Mononuclear cell (primary cell): ENCODE measurements at places on chromosomes 3 and 15. TPM values are rescaled to one million over a fixed set of nuclear protein-coding genes. Genes with fewer than 3 reads are reported as not detected.

Gene GMPS
- total RNA-seq = 43.6 TPM

Gene PSTPIP1
- total RNA-seq = 55.7 TPM

Gene ACKR4
- 0.31 TPM for total RNA-seq

Gene GPR62
- total RNA-seq = 0.10 TPM

Gene ERC2
- total RNA-seq = 0.10 TPM
